ENCODE measurements at places on chromosomes 4 and X.

GRCh38 chr4:61254406-61254805 is 54.3 kb downstream of the ADGRL3 start:
- no peak for DNase-seq

- DNase-seq, result no peak
Observed at GRCh38 chr4:8225706-8226443, 26.8 kb downstream of the SH3TC1 start.

DNA sequence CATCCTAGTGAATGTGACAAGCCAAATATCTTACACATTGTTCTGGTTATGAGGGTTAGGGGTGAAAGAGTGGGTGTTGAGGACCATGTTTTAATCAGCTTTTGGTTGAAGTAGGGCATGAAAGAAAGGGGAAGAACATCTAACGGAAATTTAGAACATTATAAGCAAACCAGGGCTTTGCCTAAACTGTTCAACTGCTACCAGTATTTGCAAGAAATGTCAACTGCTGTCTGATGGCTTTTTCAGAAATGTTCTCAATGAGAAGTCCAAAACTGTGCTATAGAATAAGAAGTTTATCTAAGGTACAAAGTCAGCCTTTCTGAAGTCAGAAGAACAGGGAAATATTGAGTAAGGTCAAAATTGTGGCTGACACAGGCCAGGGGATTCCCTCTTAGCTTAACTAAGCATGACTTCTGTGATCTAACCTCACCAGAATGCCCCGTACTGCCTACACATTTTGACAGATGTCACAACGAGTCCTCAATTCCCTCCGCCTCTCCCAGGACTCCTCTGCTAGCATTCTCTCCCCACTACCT is 67.1 kb downstream of the DTHD1 start:
- no peak for DNase-seq

DNA sequence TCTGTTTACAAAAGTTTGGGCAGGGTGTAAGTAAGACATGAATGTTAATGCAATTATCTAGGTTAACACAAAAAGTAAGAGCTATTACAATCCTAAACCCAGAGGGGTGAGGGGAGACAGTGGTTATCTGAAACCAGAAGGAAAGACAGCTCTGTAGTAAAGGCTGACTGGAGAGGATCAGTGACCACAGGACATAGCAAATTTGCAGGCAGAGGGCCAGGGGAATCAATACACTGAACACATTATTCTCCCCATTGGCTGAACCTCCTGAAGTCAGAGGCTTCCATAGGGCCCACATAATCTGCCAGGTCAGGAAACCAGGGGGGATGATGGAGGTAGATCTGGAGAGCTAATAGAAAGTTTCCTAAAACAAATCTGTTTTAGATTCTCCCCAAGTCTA is 689.4 kb upstream of the ATOH1 start:
- DNase-seq, result no peak

- DNase-seq, result no peak
Observed at GRCh38 chrX:13023979-13024378, 20.4 kb downstream of the FAM9C start.

GRCh38 chr4:4426511-4427120 is 39.7 kb downstream of the NSG1 start:
- no peak for DNase-seq

DNA sequence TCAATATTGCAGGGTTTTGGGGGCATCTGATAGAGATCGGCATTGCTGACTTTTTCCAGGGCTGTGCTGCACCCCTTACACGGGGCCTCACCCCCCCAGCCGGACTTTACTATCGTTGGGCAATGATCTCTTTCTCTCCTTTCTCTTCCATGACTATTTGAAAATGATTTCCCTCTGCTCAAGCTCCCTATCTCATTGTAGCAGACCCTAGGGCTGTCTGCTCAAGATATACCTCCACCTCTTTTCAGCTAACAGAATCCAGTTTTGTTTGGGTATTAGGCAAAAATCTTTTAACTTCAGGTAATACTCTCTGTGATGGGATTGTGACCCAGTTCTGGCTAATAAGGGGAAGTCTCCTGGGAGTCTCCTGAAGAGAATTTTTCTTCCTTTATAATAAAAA is 43.5 kb upstream of the ATP6AP2 start:
- no peak for DNase-seq

- no peak for DNase-seq
Observed at GRCh38 chrX:154353172-154353843, 21.1 kb downstream of the FLNA start.

DNA sequence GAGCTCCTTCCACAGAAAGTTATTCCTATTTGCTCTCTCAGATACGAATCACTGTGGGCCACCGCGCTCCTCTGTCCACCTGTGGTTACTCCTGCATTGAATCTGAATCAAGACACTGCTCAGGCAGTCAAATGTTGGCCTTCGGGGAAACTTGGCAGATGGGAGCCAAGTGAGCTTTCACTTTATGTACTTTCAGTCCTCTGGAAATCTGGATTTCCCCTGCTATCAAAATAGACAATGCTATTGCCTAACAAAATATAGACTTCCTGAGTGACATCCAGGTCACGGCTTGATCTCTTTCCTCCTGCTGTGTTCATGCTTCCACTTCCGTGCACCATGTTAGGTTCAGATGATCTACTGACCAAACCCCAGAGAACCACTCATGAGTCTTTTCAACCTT is 43.8 kb downstream of the FHL1 start:
- no peak for DNase-seq

DNA sequence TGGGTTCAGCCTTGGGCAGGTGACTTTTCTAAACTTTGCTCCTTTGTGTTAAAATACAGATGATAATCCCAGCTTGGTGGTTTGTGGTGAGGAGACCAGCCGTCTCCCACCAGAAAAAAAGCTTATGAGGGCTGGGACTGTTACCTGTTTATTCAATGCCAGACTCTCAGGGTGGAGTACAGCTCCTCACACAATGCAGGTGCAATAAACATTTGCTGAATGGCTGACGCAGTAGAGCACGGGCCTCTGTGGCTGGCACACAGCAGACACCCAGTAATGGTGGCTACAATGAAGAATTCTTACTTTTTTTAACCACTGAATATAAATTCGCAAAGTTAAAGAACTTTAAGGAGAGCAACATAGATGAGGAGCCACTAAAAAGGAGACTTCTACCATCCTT is 30.2 kb downstream of the BEND4 start:
- no peak for DNase-seq

- no peak for DNase-seq
Observed at GRCh38 chrX:136652822-136653723, 5.1 kb downstream of the CD40LG start.

- no peak for DNase-seq
Observed at GRCh38 chrX:49197543-49198087, 2.4 kb downstream of the SYP start.

- no peak for DNase-seq
Observed at GRCh38 chr4:166044871-166045270, 171.8 kb downstream of the TLL1 start.

GRCh38 chrX:145609951-145610511 is 207.6 kb upstream of the SLITRK2 start:
- no peak for DNase-seq

DNA sequence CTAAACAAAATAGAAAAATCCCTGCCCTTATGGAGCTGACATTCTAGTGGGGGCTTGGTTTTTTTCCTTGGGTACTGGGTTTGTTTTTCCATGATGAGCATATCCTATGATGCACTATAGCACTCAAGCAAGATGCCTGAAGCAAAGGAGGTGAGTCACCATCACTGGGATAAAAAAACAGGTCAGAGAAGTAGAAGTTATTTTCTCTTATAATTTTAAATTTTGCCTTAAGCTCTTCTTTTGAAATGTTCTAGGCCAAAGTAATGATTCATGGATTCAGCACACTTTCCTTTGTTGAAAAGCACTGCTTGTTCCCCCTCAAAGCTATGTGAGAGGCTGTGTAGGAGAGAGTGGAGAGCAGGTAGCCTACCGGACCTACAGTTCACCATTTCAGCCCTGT is 15.2 kb upstream of the CXCL2 start:
- DNase-seq, result no peak

DNA sequence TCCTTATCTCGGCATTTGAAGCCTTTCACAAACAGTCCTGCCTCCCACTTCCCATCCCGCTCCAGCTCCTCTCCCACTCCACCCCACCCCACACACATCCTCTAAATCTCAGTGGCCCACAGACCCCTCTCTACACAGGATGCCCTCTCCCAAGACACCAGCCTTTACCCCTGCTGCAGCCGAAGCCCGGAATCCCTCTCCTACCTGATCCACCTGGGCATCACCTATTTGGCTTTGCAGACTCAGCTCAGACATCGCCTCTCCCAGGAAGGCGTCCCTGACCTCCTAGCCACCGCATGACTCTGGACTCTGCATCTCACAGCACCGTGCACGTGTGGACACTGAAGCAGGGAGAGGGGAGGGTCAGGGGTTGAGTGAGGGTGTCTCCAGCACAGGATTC is 11.5 kb downstream of the PPP2R2C start:
- no peak for DNase-seq

- no peak for DNase-seq
Observed at GRCh38 chr4:56787380-56787779, 34.1 kb downstream of the SPINK2 start.

GRCh38 chr4:74097631-74098426 is 1.2 kb downstream of the CXCL2 start:
- DNase-seq, result no peak

DNA sequence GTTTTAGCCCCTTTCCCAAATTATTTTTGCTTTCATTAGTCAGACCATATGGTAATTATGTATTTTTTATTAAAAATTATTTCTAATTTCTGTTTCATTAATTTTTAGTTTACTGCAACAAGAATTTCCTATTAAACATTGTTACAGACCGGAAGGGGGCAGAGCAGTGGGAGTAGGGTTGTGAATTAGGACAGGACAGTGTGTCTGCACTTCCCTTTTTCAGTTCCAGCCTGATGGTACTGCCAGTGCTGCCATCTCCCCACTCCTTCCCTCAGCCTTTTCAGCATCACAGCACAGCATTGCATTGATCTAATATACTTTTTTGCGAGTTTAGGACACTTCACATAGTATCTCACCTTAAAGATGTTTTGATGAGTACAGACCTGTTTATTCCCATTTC is 76.5 kb downstream of the STIM2 start:
- no peak for DNase-seq

DNA sequence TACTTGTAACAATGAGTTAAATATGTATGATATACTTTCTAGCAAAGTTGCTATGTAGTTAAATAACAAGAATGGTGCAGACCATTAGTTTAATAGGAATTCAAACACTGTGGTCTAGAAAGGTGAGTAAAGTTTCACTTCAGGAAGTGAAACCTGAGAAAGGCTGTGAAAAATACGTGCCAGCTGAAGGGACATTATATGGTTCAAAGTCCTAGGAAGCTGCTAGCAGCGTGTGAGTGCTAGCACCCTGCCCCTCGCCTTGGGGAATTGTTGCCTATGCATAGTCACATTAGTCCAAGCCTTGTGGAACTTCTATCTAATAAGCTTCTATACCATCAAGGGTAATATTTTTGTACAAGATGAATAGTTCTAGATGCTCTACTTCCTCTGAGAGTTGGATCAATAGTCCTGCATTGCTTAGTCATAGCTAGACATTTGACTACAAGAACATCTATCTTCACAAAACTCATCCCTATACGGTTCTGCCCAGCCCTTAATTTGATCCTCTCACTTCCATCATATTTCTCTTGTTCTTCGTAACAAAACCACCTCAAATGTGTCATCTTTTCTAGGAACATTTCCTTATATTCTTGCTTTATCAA is 45.8 kb upstream of the ARSJ start:
- DNase-seq, result peak; percentile 29

DNA sequence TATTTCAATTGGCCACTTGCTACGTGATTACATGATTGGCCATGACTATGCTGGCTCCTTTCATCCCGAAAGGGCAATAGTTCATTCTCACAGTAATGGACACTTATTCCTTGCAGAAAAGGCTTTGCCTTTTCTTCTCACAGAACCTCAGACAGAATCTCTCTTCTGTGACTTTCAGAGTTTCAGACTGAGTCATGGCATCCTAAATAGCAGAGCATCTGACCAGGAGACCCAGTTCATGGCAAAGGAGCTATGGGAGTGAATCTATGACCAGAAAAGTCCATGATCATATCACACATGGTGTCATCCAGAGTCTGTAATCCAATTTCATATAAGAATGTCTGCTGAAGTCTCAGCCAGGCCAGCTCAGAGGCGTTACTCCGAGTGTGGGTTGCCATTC is 263.3 kb upstream of the CLNK start:
- DNase-seq, result no peak

DNA sequence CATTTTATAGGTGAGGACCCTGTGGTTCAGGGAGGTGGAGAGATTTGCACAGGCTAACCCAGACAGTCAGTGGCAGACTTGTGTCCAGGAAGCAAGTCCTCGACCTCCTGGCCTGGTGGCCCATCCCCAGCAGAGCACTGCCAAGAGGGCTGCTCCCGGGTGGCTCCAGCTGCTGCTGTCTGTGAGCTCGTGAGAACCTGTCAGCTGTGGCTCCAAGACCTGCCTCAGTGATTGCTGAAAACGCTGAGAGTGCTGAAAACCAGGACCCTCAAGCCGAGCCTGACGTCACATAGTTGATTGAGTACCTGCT is 74.2 kb downstream of the RTL9 start:
- no peak for DNase-seq

DNA sequence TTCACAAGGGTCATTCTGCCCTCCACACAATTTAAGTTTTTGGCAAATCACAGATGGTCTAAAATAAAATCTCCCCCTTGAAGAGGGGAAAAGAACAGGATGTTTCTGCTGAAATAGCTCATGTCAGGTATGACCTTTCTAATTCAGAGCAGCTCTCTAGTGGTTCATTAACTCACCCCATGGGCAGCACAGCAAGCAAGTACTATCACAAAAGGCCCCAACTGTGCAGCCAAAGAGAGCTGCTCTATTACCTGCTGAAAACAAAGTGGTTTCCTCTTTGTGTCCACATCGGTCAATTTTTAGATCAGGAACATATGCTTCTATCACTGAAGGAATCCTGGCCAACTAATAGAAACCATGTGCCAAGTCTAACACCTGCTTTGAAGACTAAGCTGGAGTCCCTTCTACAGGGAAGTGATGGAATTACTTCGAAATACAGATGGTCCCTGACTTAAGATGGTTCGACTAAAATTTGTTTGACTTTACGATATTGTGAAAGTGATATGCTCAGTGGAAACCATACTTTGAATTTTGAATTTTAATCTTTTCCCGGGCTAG is 164.3 kb downstream of the ENOX2 start:
- no peak for DNase-seq

- no peak for DNase-seq
Observed at GRCh38 chr4:43754566-43754965, 694.0 kb downstream of the KCTD8 start.

- DNase-seq, result no peak
Observed at GRCh38 chr4:139768896-139769295, 103.3 kb downstream of the MGST2 start.

DNA sequence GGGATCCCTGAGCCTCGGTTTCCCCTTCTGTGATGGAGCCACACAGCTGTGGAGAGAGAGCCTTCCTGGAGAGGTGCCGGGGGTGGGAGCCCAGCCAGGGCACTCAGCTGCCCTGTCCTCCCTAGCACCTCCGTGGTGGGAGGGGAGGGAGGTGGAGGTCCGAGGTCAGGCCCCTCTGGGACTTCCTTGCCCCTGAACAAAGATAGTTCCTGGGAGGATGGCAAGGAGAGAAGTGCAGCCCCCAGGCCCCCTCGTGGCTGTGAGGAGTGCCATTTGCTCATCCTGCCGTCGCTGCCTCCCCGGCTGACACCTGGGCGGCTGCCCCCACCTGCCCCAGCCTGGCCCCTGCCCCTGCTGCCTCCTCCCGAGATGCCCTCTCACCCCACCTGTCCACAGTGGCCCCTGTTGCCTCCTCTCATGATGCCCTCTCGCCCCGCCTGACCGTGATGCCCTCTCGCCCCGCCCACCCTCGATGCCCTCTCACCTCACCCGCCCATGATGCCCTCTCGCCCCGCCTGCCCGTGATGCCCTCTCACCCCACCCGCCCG is 12.7 kb downstream of the DOK7 start:
- DNase-seq, result no peak

GRCh38 chr4:31784558-31784957 is 1064.4 kb downstream of the PCDH7 start:
- DNase-seq, result no peak
